ENCODE measurements at places on chromosomes 12 and 14.
A peak's percentile ranks its signal among the peaks of the same experiment; 100 is the strongest.

- DNase-seq, result peak; percentile 81
Observed at GRCh38 chr14:99729991-99730875, 46.1 kb downstream of the CYP46A1 start.

GRCh38 chr12:77324763-77325468, 259.5 kb upstream of the E2F7 start:
- DNase-seq, result peak; percentile 79

DNA sequence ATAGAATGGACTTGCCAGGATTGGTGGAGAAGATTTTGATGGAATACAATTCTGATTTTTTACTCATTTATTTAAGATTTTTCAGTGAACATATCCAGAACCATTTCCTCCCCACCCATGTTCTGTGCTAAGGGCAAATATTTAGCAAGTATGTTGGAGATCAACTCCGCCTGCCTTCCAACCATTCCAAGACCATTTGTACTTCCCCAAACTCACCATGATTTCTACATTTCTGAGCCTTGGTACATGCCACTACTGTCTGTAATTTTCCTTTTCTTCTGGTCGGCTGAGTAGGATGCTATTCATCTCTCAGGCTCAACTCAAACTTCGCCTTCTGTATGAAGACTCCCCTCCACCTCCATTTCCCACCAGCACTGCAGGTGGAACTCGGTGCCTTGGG, 150.6 kb downstream of the NTF3 start:
- no peak for DNase-seq

DNA sequence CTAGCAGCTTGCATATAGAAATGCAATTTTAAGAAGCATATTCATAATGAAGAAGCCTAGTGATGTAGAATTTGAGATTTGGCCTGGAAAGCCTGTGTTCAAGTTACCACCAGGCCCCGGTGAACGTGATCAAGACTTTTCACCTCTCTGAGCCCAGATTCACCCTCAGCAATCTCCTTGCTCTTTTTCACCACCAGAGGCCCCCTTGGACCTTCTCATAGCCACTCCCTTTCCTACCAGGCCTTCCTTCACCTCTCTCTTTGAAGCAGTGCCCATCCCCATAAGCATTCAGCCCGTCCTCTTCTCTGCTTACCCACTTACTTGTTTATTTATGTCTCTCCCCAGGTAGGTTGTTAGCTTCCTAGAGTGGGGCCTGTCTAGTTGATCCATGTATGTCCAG, 1280.9 kb downstream of the AACS start:
- DNase-seq, result no peak

- no peak for DNase-seq
Observed at GRCh38 chr14:79256380-79256779, 954.9 kb downstream of the DIO2 start.

GRCh38 chr14:36619131-36619530, 36.7 kb upstream of the NKX2-8 start:
- no peak for DNase-seq

GRCh38 chr14:90674043-90674670, 142.1 kb downstream of the TTC7B start:
- DNase-seq, result no peak

DNA sequence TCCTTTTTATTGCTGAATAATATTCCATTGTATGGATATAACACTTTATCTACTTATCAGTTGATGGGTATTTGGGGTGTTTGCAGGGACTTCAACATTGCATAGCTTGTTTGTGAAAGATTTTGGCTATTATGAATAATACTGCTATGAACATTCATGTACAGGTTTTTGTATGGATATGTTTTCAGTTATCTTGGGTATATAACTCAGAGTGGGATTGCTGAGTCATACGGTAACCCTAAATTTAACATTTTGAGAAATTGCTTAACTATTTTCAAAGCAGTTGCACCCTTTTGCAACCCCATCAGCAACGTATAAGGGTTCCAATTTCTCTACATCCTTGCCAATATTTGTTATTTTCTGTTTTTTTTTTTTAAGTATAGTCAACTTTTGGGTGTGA, 27.3 kb upstream of the HELB start:
- DNase-seq, result no peak

- DNase-seq, result no peak
Observed at GRCh38 chr12:124053851-124054250, 80.8 kb downstream of the ZNF664 start.

- DNase-seq, result no peak
Observed at GRCh38 chr12:46391630-46392029, 19.1 kb upstream of the SLC38A2 start.

DNA sequence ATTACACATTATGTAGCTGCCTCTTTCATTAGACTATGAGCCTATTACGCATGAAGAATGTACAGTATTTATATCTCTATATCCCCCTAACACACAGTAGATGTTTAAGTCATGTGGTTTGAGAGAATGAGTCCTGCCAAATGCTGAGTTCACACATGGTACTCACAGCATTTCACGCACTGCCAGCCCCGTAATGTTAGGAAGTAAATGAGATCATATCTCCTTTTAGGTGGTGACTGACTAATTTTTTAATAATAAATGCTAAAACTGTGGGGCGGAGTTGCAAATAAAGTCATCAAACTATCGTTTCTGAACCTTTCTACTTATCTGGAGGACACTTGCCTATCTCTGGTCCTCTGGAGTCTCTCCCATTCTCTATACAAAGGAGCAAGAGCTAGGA, 343.8 kb downstream of the ADAMTS20 start:
- no peak for DNase-seq

DNA sequence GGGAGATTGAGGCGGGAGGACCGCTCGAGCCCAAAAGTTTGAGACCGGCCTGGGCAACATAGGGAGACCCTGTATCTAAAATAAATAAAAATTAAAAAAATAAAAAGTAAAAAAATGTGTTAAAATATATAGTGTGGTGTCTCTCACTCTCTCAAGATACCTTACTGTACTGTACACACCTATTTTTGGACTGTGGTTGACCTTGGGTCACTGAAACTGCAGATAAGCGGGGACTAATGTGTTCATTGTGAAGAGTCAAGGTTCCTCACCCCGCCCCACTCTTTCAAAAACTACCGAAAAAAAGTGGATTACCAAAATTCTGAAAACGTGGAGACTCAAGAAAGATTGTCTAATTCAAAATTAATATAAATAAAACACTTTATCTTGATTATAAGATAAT, 1.0 kb upstream of the TAS2R13 start:
- DNase-seq, result no peak

DNA sequence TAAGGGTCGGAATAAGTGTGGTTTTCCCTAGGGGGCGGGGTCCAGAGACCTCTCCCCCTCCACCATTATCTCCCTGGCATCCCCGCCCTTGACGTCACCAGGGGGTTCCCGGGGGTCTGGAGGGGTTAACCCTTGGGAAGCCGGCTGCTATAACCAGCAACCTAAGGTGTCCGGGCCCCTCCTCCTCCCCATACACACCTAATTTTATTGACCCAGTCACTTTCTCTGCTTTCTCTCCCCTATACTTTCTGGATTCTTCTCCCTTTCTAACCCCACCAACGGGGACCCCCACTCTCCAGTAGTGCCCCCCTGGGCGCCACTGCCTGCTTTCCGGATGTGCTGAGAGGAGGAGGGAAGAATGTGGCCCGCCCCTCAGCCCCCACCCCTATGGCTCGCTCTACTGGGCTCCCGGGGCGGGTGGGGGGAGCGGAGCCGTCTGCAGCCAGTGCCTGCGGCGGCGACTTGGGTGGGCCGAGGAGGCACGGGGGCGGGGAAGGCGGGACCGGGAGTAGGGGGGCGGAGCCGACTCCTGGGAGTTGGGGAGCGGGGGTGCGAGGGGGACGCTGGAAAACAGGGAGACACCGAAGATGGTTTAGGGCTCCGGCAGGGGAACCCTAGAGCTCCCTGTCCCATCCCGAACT, 1.8 kb downstream of the GLI1 start:
- peak; percentile 71 for DNase-seq

GRCh38 chr14:38790916-38791315, 312.1 kb downstream of the SEC23A start:
- DNase-seq, result no peak

- DNase-seq, result no peak
Observed at GRCh38 chr14:99838639-99839134, 45.5 kb downstream of the EML1 start.

GRCh38 chr12:1993871-1994371, 10.3 kb downstream of the DCP1B start:
- no peak for DNase-seq

- DNase-seq, result no peak
Observed at GRCh38 chr12:83018088-83018487, 331.4 kb downstream of the TMTC2 start.

GRCh38 chr12:106110626-106111300, 28.0 kb downstream of the NUAK1 start:
- no peak for DNase-seq

- DNase-seq, result no peak
Observed at GRCh38 chr12:123813349-123813748, 51.2 kb downstream of the DNAH10 start.

DNA sequence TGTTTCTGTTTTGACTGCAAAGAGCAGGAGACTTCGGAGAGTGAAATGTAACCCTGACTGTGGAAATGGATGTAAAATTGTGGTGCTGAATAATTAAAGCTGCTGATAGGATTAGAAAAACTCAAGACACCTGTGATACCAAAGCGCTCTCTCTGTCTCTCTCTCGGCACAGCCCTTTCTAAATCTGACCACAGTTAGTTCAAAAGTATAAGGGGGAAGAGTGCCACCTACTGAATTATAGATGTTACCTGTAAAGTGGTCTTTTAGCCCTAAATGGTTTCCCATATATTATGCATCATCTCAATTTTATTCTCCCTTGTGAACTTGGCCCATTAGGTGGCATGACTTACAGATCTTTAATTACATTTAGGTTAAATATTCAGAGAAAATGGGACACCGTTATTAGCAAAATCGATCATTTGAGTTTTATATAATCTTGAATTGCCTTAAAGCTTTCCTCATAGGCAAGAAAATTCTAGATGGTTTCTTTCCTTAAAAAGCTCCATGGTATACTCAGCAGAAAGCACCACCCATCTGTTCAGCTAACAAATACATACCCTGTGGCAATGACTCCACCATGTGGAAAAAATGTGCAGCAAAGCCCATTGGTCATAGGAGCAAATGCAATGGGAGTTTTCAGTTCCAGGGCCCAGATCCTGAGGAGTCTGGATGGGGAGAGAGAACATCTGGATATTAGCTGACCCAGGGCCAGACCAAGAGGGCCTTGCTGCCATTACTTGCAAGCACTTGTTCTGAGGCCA, 18.1 kb downstream of the RFC5 start:
- no peak for DNase-seq

DNA sequence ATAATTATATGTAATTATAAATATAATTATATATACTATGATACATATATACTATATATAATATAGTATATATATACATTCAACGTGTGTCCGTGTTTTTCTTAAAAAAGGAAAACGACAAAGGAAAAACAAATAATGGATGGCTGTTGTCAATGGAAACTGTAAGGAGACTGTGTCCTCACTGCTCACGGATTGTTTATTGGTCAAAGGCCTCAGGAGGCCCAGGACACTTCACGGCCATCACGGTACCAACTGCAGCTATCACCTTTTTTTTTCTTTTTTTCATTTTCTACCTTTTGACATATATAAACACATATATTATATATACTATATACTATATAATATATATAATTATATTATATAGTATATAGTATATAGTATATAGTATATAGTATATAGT, 113.4 kb downstream of the SPTSSA start:
- DNase-seq, result no peak

- no peak for DNase-seq
Observed at GRCh38 chr12:109553906-109554500, 19.3 kb downstream of the MMAB start.

DNA sequence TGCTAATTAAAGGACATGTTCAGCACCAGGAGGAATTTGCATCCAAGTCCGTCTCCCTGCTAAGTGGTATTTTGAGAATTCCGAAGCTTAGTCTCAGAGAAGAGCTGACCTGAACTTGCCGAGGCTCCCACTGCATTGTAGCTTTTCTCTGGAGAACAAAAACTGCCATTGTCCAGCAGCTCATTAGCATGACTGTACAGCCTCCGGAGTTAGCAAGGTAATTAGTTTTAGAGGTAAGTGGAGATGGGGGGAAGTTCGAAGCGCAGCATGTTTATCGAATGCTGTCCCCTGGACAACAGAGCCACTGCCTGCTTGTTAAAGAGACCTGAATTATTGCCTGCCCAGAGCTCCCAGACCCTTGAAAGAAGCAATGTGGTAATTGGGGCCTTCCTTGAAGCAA, 160.3 kb upstream of the PELI2 start:
- DNase-seq, result no peak

- DNase-seq, result peak; percentile 68
Observed at GRCh38 chr12:122946690-122947341, 19.4 kb downstream of the ABCB9 start.

DNA sequence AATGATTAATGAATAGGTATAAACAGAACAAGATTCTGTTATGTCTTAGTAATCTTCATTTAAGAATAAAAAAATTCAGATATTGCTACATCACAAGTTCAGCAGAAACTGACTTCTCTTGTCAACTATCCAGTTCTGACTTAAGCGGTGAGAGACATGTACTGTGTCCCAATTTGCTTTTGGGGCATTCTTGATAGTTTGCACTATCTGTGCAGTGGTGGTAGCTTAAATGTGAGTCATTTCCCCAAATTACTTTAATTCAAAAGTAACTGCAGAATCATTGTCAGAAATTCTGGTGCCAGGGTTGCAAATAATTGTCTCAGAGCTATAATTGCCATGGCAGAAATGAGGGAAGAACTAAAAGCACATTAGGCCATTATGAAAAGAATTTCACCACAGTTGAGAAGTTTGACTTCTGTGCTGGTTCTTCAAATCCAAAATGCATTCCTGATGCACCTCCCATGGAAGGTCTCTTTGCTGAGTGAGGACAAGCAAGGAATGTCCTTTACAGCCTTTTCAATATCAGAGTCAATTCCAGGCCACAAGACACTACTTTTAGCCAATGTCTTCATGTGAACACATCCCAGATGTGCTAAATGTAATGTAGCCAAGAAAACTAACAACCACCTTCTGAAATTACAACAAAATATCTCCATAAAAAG, 304.7 kb downstream of the SSPN start:
- DNase-seq, result no peak

DNA sequence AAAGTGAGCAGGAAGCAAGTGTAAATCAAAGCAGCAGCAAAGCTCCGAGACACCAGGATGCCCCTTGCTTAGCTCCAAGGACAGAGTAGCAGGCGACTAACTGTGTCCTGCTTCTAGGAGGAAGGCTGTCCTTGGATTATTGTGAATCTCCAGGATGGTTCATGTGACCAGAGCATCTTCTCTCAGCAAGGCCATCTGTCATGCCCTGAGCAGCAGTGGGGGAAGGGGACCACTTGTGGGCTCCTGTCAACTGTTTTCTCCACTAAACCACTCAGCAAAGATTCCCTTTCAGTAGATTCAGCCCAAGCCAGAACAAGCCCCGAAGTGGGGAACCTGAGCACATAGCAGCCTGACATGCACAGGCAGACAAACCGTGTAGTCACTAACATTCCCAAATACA, 19.4 kb downstream of the MAP3K9 start:
- no peak for DNase-seq

- no peak for DNase-seq
Observed at GRCh38 chr12:65696227-65696626, 128.1 kb upstream of the HMGA2 start.
